Activated CD4-positive, alpha-beta T cell treated with anti-CD3 and anti-CD28 coated beads, Interleukin-10, Interleukin-2, amounts not matched to agents 100 ng/mL and 50 ng/mL, durations not matched to agents 16 hours and 8 hours (primary cell): ENCODE measurements at places on chromosomes 3 and 15.

DNA sequence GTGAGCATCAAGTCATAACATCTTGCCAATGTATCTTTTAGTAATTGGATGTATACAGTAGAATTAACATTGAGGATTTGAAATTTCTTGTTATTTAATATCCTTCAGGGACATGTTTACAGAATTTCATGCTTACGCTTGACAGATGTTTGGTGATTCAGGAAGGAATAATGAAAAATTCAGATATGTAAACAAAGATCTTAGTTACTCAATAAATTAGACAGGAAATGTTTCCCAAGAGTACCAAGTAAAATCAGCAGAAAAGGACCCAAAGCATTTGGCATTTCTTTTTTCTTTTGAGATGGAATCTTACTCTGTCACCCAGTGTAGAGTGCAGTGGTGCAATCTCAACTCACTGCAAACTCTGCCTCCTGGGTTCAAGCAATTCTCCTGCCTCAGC is 4.7 kb upstream of the COL6A5 start:
- no peak for DNase-seq

DNA sequence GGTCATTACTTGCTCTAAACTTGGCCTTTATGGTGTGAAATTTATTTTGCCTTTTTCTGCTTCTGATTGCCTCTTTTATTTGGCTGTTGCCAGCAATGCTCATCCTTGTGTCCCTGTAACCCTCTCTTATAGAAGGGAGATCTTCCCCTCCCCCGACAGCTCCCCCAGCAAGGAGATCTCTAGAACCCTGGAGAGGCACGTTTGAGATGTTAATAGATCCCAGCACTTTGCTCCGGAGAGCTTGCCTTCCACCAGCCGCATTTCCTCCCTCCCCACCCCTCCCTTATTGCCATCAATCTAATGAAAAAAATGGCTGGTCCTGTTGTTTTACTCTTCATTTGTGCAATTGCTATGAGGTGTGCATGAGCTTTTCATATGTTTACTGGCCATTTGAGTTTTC is 18.2 kb downstream of the TRIM71 start:
- no peak for DNase-seq

DNA sequence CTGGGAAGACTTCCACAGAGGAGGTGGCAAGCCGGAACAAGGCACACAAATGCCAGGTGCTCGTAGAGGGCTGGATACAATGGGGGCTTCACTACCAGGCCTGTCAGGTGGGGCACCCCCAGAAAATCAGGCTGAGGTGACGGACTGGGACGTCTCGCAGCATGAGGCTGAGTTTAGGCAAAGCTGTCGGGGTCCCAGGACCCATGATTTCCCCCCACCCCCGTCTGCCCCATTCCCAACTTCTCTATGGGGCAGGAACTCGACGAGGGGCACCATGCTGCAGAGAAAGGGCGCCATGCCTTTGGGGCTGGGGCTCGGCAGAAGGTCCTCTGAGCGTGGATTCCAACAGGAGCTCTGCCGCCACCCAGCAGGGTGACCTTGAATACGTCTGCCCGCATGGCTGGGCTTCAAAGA is 65.7 kb upstream of the HES1 start:
- DNase-seq = no peak

- DNase-seq = no peak
These were observed 64.3 kb downstream of the KLF13 start for GRCh38 chr15:31390777-31391486.

- peak; percentile 74 for DNase-seq
These were observed 59.4 kb downstream of the DAPK2 start for GRCh38 chr15:63986751-63987341.

DNA sequence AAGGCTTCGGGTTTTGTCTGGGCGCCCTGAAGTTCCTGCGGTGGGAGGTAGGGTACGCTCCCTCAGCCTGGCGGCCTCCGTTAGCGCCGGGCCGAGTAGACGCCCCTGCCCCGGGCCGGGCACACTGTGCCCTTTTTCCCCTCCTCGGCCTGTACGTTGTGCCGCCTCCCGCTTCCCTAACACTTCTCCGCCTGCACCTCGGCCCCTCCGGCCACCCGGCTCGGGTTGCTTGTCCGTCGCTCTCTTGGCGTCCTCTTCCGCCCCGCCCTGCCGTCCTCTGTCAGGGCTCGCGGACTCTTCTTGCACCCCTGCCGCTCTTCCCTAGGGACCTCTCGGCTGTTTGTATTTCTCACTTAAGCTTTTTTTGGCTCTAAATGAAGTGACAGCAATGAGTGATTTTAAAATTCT is 384 bp downstream of the KNL1 start:
- DNase-seq = no peak

DNA sequence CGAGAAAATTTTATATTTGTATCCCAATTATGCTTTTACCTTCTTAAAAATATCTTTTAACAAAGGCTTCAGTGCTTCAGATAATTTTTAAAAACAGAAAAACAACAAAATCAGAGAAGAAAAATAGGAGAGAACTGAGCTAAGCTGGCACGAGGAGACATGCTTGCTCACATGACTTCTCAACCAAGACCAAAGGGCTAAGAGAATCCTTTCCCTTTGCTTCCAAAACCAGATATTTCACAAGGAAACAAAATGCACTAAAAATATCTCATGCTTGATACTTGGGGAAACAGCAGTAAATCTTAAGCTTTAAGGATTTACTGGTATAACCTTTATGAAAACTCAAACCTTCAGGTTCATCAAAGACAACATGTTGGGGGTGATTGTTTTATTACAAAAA is 58.4 kb downstream of the CAPN7 start:
- DNase-seq = no peak

DNA sequence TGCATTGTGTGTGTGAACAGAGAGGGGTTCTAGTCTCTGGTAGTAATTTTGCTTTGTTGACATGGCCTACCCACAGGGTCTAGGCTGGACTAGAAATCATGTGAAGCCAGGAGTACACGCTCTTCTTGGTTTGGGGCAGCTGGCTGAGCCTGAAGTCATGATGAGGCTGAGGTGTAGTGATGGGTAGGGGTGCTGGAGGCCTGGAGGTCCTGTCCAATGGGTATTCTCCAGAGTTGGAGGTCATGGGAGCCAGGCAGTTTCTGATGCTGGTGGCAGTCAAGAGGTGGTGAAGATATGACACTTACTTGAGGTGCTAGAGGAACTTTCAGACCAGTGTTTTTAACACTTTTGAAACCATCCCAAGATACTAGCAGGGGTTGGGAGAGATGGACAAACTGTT is 18.5 kb upstream of the EPHB1 start:
- DNase-seq = no peak

DNA sequence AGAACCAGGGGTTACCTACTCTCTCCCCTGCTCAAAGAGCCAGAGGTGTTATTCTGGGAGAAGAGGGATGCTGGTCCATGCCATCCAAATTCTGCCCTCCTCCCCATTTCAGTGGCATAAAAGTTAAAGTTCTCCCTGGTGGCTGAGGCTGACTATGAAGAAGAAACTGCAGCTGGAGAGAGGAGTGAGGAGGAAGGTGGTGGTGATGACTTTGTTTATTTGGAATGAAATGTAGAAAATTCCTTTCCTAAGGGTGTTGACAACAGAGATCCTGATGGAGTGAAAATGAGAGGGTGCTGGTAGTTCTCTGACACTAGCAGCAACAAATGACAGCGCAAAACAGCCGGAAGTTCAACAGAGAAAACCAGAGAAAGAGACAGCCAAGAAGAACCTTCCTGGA is 100.4 kb downstream of the PCCB start:
- DNase-seq = no peak
